ENCODE measurements at places on chromosomes 12 and 14.

DNA sequence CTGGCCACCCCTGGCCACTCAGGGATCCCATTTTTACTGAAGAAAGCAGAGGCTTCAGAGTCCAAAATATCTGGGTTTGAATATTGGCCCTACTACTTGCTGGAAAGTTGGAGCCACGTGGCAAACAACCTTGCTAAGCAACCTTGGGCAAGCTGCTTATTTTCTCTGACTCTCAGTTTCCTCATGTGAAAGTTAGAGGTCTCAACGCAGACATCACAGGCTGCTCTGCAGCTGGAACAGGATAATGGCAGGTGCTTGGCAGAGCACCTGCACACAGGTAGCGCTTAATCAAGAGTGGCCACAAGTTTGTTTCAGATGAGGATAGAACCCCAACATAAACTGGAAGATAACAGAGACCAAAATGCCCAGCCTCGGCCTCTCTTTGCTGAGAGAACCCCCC lies 28.1 kb upstream of the CCND2 start:
- no peak for DNase-seq

GRCh38 chr12:51579321-51579850 lies 11.6 kb upstream of the SCN8A start:
- no peak for DNase-seq

- no peak for DNase-seq
Observed at GRCh38 chr12:68532204-68532886, 78.4 kb upstream of the RAP1B start.

- no peak for DNase-seq
Observed at GRCh38 chr14:99235582-99236320, 36.2 kb downstream of the BCL11B start.

- no peak for DNase-seq
Observed at GRCh38 chr14:95236221-95236620, 78.9 kb upstream of the DICER1 start.

GRCh38 chr14:92728759-92729364 lies 19.6 kb downstream of the LGMN start:
- peak; percentile 41 for DNase-seq

DNA sequence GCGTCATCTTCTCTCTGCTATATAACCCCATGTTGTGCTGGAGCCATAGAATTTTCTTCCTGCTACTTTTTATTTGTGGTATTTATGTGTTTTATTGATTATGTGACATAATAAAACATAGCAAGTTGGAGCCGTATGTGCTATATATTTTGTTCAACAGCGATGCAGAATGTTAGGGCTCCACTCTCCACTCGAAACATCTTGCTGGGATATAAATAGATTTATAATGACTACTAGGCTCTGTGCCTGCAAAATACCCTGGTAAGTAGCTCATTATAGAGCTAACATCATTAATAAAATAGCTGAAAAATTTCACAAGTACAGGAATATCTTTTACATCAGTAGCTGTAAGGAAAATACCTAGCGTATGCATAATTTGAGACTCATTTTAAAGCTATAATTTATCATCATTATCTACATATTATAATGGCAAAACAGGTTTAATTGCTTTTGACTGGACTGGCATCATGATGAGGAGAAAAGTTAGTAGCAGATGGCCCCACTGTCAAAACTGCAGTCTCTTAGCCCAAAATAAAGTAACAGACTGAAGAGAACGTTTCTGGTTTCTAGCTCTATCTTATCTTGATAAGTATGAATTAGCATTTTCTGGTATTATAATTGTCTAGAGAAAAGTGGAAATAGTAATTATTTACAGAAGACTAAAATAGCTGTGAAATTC lies 263.0 kb downstream of the NEDD1 start:
- no peak for DNase-seq

DNA sequence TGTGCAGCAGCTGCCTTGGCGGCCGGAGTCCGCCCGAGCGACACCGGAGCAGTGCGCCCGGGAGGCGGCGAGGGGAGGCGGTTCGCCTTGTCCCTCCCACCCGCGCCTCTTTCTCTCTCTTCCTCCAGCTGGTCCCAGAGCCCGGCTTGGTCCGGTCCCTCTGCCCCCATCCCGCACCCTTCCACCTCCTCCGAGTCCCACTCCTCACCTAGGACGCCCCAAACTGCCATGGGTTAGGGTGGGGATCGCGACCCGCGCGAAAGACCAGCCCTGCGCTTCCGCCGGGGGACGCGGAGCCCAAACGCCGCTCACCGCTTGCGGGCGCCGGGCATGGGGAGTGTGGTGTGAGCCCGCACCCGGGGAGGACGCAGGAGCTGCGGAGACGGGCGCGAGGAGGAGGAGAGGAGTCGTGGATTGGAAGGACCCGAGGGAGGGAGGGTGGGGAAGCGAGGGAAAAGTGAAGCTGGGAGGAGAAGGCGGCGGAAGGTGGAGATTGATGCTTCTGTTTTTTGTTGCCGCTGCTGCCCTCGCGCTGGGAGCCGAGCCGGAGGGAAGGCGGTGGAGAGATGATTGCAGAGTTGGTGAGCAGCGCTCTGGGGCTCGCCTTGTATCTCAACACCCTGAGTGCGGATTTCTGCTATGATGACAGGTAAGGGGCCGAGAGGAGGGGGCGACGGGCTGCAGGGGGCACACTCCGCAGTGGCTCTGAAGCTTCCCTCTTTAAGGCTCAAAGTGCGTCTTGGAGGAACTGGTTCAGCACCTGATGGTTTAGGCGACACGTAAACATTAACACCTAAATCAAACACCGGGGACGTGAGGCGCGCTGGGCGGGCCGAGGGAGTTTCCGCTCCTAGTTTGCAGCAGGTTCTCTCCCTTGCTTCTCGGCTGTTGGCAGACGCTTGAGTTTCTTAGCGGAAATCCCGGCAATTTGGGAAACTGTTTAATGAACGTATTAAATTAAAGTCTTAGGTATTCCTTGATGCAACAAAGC lies 610 bp downstream of the TMTC2 start:
- peak; percentile 58 for DNase-seq

- DNase-seq = no peak
Observed at GRCh38 chr12:71045781-71046180, 112.0 kb downstream of the TSPAN8 start.

- no peak for DNase-seq
Observed at GRCh38 chr12:76848132-76848531, 30.7 kb downstream of the CSRP2 start.

- DNase-seq = no peak
Observed at GRCh38 chr14:97946240-97946639, 1149.1 kb downstream of the VRK1 start.
